ENCODE measurements at places on chromosomes 1 and 21.

DNA sequence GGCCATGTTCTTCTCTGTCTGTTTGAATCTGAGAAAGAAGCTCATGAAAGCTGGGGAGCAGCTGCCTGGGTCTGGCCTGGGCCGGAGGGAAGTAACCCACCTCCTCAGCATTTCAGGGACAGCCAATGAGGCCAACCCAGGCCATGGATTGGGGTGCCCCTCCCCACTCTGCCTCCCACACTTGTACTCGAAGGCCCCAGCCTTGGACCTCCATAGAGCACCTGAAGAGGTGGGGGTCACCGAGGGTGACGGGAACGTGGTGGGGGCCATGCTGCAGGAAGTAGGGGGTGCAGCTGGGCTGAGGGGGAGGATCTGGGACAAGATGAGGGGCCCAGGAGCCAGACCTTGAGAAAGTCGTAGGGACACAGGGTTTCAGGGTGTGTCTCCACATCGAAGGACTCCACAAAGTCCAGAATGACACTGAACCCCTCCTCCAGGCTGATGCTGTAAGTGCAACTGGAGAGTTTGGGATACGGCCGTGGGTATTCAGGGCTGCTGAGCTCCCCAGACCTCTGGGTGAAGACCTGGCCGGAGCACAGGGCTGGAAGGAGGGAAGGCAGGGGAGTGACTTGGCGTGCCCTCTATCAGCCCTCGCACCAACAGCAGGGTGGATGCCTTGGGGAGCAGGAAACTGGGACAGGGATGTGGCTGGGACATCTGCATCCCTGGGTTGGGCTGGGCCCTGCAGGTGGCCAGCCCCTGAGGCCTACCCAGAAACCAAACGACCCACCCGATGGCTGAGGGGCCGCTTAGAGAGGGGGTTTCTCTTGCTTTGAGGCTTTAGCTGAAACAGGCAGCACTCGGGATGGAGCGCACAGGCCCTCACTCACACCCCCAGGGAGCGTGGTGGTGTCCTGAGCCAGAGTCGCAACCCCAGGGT is 3.8 kb downstream of the MASP2 start:
- DNase-seq = no peak

DNA sequence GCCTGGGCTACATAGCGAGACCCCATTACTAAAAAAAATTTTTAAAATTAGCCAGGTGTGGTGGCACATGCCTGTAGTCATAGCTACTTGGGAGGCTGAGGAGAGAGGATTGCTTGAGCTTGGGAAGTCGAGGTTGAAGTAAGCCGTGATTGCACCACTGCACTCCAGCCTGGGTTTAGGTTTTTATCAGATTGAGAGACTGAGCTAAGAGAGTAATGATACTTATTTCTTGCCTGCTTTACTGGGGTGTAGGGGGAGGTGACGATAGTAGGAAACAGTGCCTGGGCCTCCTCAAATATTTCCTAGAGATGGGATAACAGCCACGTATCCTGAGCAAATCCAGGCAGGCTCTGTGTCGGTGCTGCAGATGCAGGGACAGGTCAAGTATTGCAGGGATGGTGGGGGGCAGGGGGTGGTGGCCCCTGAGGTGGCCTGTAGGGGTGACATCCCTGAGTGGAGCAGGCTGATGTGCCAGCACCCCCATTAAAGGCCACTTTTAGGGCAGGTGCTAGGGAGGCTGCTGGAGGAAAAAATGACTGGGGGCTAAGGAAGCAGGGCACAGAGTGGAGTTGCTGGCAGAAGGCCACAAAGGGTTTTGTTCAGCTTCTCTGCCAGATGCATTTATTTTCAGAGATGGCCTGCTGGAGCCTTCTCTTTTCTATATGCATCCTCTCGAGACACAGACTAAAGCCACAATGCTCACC is 130.5 kb downstream of the RHOU start:
- no peak for DNase-seq

DNA sequence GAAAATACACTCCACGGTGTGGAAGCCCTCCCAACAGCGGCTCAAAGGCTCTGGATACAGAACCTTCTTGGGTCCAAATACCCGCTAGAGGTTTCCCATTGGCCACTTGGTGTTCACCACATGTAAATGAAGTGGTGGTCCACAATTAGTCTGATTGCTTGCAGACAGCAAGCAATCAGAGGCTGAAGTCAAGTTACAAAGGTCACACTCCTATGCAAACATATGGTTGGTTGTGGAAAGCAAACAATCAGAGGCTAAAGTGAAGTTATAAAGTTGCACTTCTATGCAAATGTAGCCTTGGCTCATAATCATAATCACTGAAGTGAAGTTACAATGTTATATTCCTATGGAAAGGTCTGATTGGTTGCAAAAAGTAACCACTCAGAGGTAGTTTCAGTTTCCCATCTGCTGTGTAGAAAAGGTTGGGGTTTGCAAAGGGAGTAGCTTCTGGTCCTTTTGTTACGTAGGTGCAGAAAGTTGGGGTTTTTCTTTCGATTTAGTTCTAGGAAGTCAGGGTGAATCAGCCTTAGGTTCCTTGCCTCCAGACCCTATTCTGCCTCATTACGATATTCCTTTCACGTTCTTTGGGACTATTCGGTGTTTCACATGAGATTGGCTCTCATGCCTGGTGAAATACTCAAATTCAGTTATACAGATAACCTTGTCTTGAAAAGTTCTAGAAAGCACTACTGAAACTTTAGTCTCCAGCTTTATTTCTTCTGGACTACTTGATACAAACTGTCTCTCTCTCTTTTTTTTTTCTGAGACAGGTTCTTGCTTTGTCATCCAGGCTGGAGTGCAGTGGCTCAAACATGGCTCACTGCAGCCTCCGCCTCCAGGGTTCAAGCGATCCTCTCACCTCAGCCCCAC is 36.7 kb upstream of the MTF2 start:
- no peak for DNase-seq

- no peak for DNase-seq
Measured at GRCh38 chr1:22529901-22530621, 33.2 kb upstream of the EPHA8 start.

GRCh38 chr1:168755800-168756418 is 26.9 kb upstream of the DPT start:
- DNase-seq = no peak

DNA sequence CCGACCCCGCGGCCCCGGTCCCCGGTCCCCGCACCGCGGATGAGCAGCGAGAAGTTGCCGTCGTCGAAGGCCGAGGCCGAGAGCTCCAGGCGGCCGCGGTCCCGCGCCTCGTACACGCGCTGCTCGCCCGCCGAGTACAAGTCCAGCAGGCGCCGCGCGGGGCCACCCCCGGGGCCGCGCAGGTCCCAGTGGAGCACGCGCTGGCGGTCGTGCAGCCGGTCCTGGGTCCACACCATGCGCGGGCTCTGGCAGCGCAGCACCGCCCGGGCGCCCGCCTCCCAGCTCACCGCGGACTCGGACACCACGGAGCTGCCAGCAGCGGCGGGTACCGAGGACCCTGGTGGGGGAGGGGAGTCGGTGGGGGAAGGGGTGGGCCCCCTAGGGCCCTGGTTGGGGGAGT is 2.9 kb downstream of the MXRA8 start:
- DNase-seq = no peak

GRCh38 chr21:41741253-41742072 is 25.4 kb downstream of the RIPK4 start:
- no peak for DNase-seq

GRCh38 chr1:57882934-57883641 is 459.2 kb upstream of the DAB1 start:
- no peak for DNase-seq

GRCh38 chr1:210089855-210090254 is 142.7 kb upstream of the SERTAD4 start:
- DNase-seq = no peak

DNA sequence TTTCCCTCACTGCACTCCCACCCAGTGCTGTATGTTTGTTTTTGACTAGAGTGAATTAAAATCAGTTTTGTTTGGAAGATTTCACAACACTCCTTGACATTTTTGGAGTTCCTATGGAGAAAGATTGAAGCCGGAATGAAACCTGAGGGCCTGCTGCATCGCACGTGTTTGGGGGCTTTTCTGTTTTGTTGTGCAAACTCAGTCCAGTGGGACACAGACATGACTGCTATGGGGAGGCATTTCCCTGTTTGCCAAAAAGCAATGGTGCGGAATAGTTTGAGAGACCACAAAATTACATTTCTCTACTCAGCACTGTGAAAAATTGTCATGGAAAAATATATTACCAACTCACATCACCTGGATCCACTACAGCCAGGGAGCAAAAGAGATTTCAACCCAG is 43.8 kb upstream of the KCNE2 start:
- no peak for DNase-seq

DNA sequence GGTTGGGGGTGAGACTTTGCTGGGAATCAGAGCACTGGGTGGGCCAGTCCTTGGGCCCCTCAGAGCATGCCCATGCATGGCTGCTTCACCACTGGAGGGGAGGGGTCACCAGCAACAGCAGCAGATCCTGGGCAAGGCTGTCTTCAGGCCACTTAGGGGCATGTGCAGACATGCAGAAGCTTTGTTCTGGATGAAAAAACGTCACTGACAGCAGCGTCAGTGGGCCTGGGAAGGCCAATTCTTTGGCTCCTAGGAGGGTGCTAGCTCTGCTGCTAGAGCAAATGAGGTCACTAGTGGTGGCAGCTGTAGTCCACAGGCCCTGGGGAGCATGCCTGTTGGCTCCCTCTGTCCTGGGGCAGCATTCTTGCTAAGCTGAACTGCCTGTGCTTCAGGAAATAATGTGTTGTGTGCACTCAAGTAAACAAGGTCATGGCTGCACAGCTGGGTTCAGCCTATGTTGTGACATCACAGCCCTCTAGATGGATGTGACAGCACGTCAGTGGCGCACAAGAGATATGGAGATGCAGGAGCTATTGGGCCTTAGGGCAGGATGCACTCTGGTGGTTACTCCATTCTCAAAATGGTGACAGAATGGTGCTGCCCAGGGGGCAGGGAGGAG is 27.0 kb downstream of the ZC3H11B start:
- DNase-seq = no peak

- DNase-seq = no peak
Measured at GRCh38 chr21:14737922-14738321, 191.8 kb upstream of the SAMSN1 start.

GRCh38 chr21:43866659-43867331 is 1.8 kb downstream of the AGPAT3 start:
- DNase-seq = no peak

DNA sequence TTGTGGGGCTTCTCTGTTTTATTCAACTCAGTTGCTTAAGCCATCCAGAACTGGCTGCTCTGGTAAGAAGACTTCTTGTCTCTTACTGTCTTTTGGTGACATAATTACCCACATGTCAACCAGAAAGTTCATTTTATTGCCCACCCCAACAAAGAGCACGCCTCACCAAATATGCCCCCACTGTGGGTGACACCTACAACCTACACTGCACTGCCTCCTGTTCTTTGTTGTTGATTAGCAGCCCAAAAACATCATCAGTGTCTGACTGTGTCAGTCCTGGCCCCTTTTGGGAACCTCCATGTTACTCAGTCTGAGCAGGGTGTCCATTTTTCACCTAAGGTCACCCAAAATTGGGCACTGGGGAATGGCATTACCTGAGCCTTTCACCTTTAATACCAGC is 49.3 kb downstream of the ZNF678 start:
- no peak for DNase-seq

- DNase-seq = peak; percentile 55
Measured at GRCh38 chr1:77220687-77221463, 1.6 kb upstream of the PIGK start.

DNA sequence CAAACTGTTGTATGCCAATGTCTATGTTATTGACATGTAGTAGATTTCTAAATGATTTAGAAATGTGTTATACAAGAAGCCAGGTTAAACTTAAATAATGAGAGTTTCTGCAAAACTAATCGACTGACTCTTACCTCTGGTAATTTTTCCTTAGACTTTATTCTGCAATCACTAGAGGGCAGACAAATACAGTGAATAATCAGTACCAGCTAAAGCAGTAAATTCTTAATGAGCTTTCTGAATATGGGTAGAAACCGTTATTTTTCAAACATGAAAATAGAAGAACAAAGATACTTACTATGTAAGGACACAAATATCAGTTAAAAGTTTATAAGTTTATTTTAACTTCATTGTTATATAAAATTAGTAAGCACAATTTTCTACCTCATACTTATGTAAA is 97.9 kb upstream of the RGS1 start:
- DNase-seq = peak; percentile 16

GRCh38 chr1:36560621-36561360 is 78.1 kb upstream of the CSF3R start:
- no peak for DNase-seq

GRCh38 chr1:154695985-154696384 is 88.0 kb upstream of the ADAR start:
- DNase-seq = no peak

DNA sequence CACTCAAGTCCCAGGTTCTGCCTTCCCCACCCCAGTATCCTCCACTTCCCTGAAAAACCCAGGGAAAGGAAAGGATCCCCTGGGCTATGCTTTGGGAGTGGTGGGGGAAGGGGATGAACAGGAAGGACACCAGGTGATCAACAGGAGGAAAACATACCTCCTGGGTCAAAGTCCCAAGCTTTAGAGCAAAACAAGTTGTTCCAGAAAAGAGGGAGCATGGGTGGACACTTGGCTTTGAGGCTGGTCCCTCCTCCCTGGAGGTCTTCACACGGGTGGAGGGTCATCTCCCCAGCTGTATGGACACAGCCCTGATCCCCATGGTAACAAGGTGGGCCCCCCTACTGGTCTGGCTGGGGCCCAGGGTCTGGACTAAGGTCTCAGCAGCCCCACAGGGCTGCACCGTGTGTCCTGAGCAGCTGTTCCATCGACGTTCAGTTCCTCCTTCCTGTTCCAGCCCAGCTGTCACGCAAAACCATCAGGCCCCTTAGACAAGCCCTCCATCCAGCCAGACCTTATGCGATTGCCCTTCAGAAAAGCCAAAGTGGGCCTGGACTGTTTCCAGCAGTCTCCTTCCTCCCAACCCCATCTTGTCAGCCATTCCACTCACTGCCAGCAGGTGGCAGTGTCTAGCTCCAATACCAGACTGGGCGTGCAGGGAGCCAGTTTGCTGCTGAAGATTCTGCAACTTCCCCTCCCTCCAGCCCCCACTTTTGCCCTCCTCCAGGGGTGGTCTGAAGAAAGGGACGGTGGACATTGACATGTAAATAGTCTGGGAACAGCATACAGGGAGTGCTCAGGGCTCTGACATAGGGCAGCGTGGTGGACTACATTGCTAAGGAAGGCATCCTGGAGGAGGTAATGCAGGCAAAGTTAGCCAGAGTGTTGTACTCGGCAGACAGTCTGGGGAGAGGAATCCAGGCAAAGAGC is 2.9 kb upstream of the PDZK1IP1 start:
- DNase-seq = no peak

DNA sequence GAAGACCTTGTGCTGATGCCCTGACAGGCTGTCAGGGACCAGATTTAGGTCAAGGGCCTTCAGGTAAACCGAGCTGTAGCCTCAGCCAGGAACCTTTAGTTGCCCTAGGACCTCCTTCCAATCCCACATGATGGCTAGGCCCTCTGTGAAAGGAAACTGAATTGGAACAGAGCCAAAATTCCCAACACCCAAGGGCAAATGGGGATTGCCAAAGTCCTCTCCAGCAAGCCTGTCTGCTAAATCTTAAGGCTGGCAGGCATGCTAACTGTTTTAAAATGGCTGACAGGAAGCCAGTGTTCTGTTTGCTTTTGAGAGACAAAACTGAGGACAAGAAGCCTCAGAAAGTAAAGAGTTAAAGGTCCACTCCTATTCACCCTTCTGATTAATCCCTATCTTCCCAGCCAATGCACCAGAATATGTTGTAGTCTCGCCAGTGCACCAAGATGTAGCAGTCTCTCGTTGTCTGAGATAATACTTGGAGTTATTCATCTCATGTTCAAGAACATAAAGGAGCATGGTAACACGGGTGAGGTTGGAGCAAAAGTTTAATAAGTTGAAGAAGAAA is 35.1 kb downstream of the MSTO1 start:
- DNase-seq = no peak

Measured in AG09309 (cell line).